Ureter (tissue), 1 donor: ENCODE measurements at places on chromosomes 2 and 18. TPM values are rescaled to one million over a fixed set of nuclear protein-coding genes. Genes with fewer than 3 reads are reported as not detected.

GRCh38 chr2:119157850-119158511, 570 bp downstream of the C1QL2 start:
- DNase-seq = no peak

GRCh38 chr18:77086656-77087392, 45.8 kb downstream of the MBP start:
- DNase-seq = no peak

DNA sequence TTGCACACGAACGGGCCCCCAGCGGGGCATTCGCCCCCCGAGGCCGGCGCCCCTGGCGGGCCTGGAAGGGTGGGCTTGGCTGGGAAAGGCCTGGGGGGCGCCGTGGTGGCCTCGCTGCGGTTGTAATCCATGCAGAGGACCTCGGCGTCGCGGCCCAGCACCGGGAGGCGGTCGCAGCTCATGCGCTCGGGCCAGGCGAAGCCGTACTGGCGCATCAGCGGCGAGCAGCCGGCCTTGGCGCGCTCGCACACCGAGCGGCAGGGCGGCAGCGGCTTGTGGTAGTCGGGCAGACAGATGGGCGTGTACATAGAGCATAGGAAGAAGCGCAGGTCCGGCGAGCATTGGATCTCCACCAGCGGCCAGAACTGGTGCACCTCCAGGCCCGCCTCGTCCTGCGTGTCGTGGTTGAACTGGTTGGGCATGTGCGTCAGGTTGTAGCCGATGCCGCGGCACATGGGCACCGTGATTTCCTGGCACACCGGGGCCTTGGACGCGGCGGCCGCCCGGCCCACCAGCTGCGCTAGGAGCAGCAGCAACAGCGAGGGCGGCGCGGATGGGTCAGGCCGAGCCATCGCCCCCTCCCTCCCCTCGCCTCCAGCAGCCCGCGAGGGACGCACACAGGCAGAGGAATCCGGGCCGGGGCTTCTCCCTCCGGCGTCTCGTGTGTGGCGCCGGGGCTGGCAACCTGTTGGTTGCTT, 1.4 kb downstream of the FZD5 start:
- peak; percentile 61 for DNase-seq

- DNase-seq = no peak
Measured at GRCh38 chr18:44859751-44860439, 179.2 kb downstream of the SETBP1 start.

DNA sequence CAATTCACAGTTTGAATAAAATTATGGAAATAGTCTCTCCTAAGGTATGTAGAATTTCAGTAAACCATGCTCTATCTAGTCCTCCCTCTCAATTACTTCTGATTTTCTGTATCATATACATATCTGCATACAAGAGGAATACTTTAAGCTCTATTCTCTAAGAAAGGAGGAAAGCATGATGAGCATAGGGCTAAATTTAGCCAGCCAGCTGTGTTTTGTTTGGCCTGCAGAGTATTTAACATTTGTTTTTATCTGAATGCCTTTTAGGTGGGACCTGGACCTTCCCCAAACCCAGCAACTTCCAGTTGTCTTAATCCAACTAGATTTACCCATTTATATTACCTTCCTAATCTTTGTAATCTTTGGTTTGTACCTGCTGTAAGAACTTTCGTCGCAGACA, 42.2 kb upstream of the FAM117B start:
- DNase-seq = no peak

The REG1B gene
- not detected for total RNA-seq

- DNase-seq = no peak
Measured at GRCh38 chr2:47616506-47616905, 166.4 kb upstream of the MSH6 start.

DNA sequence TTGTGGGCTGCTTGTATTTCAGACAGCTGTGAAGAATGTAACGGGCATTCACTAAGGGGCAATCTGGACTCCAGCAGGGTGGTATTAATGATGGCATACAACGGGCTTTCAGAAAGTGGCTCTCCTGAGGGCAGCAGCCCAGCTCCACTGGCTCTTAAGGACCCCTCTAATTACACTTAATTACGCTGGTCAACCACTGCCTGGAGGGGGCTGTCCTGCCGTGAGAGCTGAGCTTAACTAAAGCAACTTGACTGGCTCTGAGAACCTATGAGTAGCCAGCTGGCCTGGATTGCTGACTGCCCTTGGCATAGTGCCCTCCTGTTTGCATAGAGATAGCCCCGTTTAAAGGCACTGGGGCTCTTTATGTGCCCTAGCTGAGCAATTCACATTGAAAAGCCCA, 3.8 kb downstream of the LIPG start:
- DNase-seq = no peak

DNA sequence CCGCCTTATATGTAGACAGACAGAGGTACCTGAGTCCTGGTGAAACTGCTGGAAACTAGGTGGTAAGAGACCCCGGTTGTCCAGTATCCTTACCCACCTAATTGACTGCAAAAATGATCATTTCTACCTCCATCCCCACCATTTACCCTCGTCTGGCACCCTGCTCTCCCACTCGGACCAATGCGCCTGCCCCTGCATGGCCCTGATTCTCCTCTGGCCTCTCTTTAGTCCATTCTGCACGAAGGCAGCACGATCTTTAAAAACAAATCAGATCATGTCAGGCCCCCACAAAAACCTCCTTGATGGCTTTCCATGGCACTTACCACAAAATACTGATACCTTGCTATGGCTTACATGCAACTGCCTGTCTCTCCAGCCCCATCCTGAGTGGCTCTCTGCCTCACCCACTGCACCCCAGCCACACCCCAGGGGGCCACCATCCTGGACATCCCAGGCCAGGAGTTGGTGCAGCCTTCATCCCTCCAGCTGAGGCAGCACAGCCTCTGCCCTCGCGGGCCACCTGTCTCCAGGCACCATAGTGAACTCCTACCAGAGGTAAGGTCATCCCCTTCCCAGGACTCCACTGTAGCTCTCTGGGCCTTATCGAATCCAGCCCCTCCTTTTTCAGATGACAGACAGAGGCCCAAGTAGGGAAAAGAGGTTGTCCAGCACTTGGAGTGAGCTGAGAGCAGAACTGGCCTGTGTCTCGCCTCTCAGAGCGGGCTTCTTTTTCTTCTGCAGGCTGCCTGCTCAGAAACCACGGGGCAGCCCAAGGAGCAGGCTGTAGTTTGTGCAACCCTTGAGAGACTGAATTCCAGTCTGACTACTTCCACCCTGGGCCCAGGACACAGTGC, 12.3 kb upstream of the CIB4 start:
- peak; percentile 20 for DNase-seq

DNA sequence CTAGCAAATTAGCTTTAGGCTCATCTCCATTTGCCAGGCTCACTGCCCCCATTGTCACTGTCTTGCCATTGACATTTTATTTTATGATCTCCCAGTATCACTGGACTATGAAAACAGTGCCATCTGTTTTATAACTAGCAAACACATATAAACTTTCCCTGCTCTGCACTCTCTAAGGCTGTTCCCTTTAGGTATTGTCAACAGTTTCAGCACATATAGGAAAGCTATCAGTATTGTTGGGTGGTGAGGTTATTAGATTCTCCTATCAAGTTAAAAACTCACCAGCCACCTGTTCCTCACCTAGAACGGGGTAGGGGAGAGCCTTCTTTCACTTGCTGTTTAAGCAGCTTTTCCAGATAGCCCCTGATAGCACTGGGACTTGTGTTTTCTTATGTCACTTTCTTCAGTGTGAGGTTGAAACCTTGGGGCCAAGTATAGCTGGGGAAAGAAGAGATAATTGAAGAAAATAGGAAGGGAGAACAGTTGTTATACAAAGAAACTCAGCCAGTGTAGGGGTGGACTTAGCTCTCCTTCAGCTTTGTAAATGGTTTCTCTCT, 32.5 kb downstream of the CFLAR start:
- DNase-seq = no peak

The KCMF1 gene
- 55.2 TPM for total RNA-seq

The IL36A gene
- not detected for total RNA-seq

DNA sequence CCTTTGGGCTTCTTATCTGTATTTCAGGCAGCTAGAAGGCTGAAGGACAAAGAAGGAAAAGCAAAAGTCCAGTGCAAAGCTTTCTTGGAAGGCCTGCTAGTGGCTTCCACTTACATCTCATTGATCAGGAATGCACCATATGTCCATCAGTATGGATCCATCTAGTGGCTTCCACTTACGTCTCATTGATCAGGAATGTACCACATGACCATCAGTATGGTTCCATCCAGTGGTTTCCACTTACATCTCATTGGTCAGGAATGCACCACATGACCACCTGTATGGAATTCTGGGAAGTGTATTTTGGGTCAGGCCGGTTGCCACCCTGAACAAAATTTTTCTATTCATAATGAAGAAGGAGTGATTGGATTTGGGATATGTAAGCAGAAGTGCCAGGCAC, 70.6 kb downstream of the LYPD6 start:
- DNase-seq = no peak

DNA sequence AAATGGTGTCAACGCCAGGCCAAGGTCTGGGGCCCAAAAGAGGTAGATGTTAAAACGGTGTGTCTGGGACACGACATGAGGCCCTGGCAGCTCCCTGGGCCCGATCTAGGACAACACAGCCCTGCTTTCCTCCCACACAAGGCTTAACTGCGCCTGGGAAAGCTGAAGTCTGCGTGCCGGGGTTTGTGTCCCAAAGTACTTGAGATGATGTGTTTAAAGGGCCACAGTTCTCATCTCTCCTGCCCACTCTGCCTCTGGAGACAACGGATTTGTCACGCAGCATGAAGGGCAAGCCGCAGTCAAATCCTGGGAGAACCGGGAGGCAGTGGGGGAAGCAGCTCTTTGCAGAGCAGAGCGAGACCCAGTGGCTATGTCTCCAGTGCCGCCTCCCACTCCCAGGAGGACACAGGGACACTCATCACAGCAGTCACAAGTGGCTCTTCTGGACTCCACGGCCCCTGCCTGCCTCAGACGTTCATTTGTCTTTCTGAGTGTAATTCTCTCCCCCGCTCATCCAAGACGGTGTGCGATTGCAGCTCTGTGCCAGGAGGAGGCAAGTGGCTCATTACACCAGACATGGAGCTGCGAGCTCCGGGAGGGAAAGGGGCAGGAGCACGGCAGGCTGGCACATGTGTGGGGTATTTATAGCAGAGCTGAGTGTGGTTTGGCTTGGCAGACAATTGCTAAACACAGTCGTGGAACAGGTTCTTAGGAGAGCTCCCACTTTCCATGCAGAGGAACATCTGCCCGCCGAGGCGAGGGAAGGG, 57.7 kb upstream of the SEMA4C start:
- DNase-seq = peak; percentile 85

GRCh38 chr2:101339266-101339880, 30.9 kb upstream of the RNF149 start:
- no peak for DNase-seq

DNA sequence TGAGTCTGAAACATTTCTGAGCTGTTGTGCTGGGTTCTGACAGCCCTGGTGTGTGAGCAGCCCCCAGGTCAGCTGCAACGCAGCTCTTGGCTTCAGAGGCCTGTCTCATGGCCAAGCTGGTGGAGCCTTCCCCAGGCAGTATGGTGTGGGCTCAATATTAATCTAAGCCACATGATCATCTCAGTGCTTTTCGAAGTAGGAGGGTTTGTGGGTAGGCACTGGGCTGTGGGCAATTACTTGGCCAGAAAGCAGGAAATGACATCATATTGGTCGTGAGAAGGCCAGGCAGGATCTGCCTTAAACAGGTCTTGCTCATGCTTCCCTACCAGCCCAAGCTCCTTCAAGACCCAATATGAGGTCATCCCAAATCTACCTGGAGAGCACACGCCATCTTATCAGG, 26.9 kb downstream of the LOXHD1 start:
- DNase-seq = no peak

GRCh38 chr2:3229221-3229620, 148.4 kb downstream of the EIPR1 start:
- DNase-seq = no peak

DNA sequence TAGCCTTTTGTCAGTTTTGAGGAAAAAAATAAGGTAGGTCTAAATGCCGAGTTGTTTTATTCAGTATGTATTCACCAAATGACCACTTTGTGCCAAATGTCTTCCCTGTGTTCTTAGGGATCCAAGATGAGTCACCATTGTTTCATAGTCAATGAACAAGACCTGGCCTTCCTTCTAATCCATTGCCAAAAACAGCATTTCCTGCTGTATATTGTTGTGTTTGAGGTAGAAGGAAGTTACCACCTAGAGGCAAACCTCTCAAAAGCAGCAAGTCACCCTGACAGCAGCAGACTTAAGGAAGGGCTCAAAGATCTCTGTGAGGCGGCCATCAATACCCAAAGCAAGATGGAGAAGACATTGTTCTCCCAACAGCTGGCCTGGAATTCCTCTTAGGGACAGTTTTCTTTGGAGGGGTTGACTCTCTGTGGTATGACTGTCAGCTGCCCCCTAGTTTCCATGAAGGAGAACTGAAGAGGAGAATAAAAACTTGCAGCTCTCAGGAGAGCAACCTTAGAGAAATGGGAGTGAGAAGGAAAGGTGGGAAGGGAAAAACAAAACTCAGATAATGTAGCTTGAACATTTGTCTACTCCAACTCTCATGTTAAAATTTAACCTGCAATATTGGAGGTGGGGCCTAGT, 328.3 kb downstream of the LRATD1 start:
- DNase-seq = no peak

- DNase-seq = no peak
Measured at GRCh38 chr2:188576651-188577050, 285.0 kb downstream of the GULP1 start.

The PSMA8 gene
- total RNA-seq = not detected

GRCh38 chr2:75800456-75800855, 89.7 kb upstream of the GCFC2 start:
- DNase-seq = no peak

The MEX3C gene
- total RNA-seq = 38.7 TPM

The REG3A gene
- not detected for total RNA-seq
